ENCODE measurements at places on chromosomes 5 and 9. TPM values are rescaled to one million over a fixed set of nuclear protein-coding genes. Genes with fewer than 3 reads are reported as not detected.

KCNV2 gene
- polyA plus RNA-seq = not detected

ADAMTSL1 gene
- 1.1 TPM for polyA plus RNA-seq

ZNF189 gene
- 1.1 TPM for polyA plus RNA-seq

TRIM23 gene
- polyA plus RNA-seq = 2.5 TPM

DMRT3 gene
- polyA plus RNA-seq = not detected

SLC6A7 gene
- 0.02 TPM for polyA plus RNA-seq

ANKRD18B gene
- 0.69 TPM for polyA plus RNA-seq

ADRA1B gene
- polyA plus RNA-seq = 0.08 TPM

ADAMTS2 gene
- polyA plus RNA-seq = 9.6 TPM

SELENOP gene
- polyA plus RNA-seq = 5.5 TPM
